ENCODE measurements at places on chromosomes 3 and 15.

DNA sequence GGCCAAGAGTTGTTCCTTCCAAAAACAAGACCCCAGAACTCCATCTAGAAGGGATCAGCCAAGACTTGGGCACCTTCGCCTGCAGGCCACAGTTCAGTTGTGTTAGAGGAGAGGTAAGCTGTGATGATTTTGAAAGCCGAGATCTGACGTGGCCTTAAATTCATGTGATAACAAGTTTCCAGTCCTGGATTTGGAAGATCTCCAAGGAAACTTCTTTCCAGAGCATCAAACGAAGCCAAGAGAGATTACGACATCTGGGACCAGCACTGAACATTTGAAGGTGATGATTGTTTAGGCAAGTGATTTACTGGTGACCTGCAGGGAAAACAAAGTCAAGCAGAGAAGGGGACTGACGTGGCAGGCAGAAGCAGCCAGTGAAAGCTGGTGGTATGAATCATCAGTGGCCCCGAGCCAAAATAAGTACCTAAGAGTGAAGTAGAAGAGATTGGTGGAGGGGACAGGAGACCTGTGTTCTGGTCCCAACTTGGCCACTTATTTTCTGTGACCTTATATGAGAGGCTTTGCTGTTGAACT, 339.0 kb upstream of the PROK2 start:
- DNase-seq = no peak

DNA sequence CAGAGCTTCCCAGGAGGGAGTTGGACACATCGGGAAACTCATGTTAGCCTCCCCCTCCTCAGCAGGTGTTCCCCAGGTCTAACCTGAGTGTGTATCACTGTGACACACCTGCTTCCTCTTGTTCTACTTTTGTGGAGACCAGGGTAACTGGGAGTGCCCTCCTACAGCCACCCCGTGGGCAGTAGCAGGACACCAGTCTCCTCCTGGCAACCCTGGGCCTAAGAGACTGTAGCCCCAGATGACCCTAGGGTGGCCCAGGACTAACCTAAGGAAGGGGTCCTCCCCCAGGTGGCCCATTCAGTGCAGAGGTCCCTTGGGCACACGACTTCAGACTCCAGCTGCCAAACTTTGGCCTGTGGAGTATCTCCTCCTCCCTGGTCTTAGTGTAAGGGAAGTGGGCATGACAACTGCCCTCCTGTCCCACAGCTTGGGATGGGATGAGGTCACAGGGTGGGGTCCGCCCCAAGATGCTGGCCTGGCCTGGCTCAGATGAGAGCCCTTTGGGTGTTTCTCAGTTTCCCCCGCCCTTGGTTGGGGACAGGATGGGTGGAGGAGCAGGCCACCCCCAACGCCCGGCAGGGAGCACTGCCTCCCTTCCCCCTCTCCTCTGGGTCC, 4.8 kb downstream of the CSK start:
- DNase-seq = no peak

DNA sequence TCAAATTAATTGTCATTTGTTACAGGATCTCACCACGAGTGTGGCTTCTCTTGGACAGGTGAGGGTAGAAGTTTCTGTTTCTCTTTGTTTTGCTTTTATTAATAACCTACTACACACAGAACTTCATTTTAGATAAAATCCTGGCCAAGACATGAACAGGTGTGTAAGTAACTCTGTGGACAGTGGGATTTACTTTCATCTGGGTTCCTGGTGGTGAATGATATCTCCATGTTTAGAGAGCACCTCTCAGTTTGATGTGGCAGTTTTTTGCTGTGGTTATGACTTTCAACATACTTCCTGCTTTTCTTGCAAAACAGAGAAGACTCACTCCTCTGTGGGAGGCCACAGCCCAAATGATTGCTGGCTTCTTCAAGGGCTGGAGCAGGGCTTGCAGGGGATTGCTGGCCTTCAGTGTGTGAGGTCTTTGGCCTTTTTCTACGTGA, 71.1 kb upstream of the XCR1 start:
- DNase-seq = no peak

DNA sequence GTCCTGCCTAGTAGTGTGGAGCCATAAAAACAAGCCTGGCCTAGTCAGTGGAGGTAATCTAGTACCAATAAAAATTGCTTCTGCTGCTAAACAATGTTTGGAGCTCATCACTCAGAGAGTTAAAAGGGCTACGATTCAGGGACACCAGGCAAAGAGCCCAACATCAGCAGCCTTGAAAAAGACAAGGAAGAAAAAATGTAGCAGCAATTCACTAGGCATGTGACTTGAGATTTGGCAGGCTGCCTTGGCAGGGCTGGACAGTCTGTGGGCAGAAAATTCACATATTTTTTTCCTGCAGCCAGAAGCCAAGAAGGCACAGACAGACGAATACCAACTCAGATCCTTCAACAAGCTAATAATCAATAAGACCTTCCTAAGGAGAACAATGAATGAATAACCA, 47.2 kb downstream of the IGSF11 start:
- no peak for DNase-seq

GRCh38 chr15:61157933-61158332, 71.2 kb downstream of the RORA start:
- no peak for DNase-seq

DNA sequence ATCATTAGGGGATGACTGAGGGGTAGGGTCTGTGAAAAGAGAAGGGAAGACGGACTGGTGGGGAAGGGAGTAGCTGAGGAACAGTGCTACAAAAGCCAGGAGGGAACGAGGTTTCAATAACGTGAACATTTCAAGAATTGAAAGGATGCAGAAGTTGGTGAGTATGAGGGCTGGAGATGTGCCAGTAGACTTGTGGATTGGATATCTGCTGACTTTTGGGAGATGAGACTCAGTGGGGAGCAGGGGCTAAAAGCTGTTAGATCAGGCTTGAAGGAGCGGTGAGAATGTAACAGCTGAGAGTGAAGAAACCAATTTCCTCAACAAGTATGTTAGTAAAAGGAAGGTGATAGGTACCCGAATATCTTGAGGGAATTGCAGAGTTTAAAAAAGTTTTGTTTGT, 65.2 kb downstream of the GTPBP8 start:
- DNase-seq = no peak

GRCh38 chr15:51675234-51675633, 6.1 kb upstream of the SCG3 start:
- DNase-seq = no peak

DNA sequence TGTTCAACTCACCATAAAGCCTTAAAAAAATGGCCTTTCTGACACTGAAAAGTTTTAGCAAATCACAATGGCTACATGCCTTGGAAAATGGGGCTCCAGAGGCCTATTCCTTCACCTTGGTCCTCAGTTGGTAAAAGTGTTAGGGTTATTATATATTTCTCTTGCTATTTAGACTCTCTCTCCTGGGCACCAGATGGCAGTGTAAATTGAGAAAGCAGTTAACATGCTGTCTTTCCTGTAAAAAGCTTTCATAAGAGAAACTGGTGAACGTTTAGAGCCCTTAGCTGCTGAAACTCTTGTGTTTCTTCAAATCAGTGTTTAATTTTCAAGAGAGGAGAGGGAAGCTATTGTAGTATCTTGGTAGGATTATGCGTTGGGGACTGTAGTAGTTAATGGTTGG, 89.9 kb downstream of the LRTM1 start:
- no peak for DNase-seq

DNA sequence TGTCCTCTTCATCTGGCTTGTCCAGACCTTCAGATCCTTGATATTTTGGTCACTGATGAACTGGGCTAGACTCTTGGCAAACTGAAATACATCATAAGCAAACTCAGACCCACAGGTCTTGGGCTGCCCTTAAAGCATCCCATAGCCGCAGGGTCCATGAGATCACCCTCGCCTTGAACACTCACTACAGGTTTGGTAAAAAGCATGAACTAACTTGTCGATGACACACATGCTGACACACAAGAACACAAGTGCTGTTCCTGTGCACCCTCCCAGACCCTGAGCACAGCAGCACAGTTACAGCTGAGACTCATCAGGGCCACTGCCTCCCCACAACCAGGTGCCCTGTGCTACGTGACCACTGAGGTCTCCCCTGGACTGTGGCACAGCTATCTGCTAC, 21.0 kb downstream of the PFKFB4 start:
- DNase-seq = no peak

- no peak for DNase-seq
Observed at GRCh38 chr15:57606816-57607215, 15.1 kb downstream of the MYZAP start.

GRCh38 chr3:184561913-184562877, 610 bp downstream of the EPHB3 start:
- DNase-seq = no peak

DNA sequence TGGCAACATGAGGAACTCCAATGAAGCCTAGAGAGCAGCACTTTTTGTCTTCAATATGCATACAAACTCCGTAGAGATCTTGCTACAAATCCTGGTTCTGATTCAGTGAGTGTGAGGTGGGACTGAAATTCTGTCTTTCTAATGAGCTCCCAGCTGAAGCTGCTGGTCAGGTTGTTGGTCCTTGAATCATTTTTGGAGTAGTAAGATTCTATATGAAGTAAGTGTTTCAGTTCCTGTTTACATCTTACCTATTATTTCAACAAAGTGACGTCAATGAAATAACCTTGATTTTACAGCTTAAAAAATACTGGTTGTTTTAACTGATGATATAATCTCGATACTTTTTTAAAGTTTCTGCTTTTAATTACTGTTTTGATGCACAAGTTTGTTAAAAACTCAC, 33.9 kb downstream of the SHQ1 start:
- no peak for DNase-seq

Measured in stimulated activated CD4-positive, alpha-beta T cell treated with anti-CD3 and anti-CD28 coated beads, TNF-alpha, amount 100 ng/mL, for 24 hours (primary cell).